Activated T-helper 1 cell treated with anti-CD3 and anti-CD28 coated beads, Interleukin-12 subunit alpha, Interleukin-12 subunit beta, Interleukin-2, Interleukin-4 antibody, amounts not matched to agents 30 ng/mL and 10 ng/mL and 1 ng/mL, durations not matched to agents 14 hours and 24 hours and 36 hours (primary cell): ENCODE measurements at places on chromosomes 4 and X.

GRCh38 chr4:88659890-88660208 is 37.8 kb downstream of the NAP1L5 start:
- H3K27me3 ChIP-seq, result no peaks in the 10 kb centered on the region
- no peak overlapping the region for H3K27ac ChIP-seq
- H3K4me1 ChIP-seq, result peaks cover 12% of the 10 kb centered on the region
- DNase-seq, result no peak
- no peak overlapping the region for H3K4me3 ChIP-seq

DNA sequence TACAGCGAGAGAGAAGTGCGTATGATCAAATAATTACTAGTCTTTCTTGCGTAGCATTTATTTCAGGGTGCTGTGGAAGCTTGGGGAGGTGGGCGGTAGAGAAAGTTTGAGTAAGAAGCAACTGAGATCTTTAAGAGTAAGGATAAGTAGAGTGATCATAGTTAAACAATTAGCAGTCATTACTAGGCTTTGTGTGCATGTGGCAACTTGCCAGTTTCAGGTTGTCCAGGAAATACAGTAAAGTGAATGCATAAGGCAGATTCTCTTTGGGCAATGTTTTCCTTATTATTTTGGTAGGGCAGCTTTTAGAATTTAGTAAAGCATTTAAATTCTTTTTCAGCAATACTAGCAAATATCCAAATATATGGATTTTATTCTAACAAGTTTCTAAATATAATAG is 57.0 kb downstream of the HPGDS start:
- no peaks in the 10 kb centered on the region for H3K27me3 ChIP-seq
- no peak overlapping the region for H3K27ac ChIP-seq
- peaks cover 5% of the 10 kb centered on the region for H3K4me1 ChIP-seq
- no peak overlapping the region for H3K4me3 ChIP-seq
- DNase-seq, result no peak

GRCh38 chr4:162149644-162150043 is 14.2 kb downstream of the FSTL5 start:
- no peaks in the 10 kb centered on the region for H3K4me1 ChIP-seq
- no peaks in the 10 kb centered on the region for H3K27me3 ChIP-seq
- no peaks in the 10 kb centered on the region for H3K36me3 ChIP-seq
- DNase-seq, result no peak

- H3K27me3 ChIP-seq, result peaks cover 8% of the 10 kb centered on the region
- peaks cover 1% of the 10 kb centered on the region for H3K36me3 ChIP-seq
- no peak overlapping the region for H3K27ac ChIP-seq
Observed at GRCh38 chr4:47510506-47511143, 25.6 kb downstream of the ATP10D start.

- H3K4me1 ChIP-seq, result no peaks in the 10 kb centered on the region
- no peak for DNase-seq
- H3K4me3 ChIP-seq, result no peak overlapping the region
- H3K27ac ChIP-seq, result no peak overlapping the region
Observed at GRCh38 chr4:28435314-28435713, 1574.7 kb downstream of the STIM2 start.
